ENCODE measurements at places on chromosomes 3 and 15. TPM values are rescaled to one million over a fixed set of nuclear protein-coding genes. Genes with fewer than 3 reads are reported as not detected.

GRCh38 chr15:26295336-26296085 lies 432.4 kb upstream of the ATP10A start:
- no peak for DNase-seq

GRCh38 chr15:34613997-34614396 lies 30.5 kb upstream of the GOLGA8B start:
- DNase-seq = no peak

- no peak for DNase-seq
Measured at GRCh38 chr3:30524357-30525040, 81.9 kb upstream of the TGFBR2 start.

- DNase-seq = no peak
Measured at GRCh38 chr15:67832897-67833709, 6.7 kb downstream of the RNU6-1 start.

GRCh38 chr3:31936420-31937060 lies 44.5 kb downstream of the OSBPL10 start:
- DNase-seq = no peak

- no peak for DNase-seq
Measured at GRCh38 chr15:31004220-31004733, 12.8 kb upstream of the MTMR10 start.

Gene GHSR
- total RNA-seq = not detected

Gene CCR3
- total RNA-seq = not detected
